ENCODE measurements at places on chromosomes 5 and 9.

DNA sequence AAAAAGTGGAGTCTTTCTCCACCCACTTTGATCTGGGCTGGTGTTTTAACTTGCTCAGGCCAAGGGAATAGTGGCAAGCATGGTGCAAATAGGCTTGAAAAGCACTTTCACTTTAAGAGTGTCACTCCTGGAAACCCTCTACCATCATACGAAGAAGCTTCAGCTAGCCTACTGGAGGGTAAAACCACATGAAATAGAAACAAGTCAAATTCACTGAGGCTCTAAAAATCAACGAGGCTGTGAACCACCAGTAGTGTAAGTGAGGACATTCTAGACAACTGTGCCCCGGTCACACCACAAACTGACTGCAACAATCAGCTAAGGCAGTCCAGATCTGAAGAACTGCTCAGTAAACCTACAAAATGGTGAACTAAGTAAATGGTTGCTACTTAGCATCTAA, 2366.3 kb upstream of the C9orf72 start:
- no peak for DNase-seq

DNA sequence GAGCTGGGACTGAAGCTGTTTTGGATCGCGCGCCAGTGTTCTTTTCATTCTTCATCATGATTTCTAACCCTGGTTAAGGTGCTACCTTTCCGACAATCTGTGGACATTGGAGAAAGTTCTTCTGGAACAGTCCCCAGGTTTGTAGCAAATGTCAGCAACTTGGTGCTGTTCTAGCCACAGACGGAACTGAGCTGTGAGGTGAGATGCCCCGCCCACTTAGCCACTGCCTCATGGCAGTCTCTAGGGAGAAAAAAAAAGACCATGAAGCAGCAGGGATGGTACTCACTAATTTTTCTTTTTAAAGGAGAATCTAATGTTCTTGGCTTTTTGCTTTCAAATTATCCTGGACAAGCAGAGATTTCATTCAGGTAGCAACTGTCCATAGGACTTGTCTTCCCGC, 72.1 kb upstream of the STK32A start:
- DNase-seq: no peak

DNA sequence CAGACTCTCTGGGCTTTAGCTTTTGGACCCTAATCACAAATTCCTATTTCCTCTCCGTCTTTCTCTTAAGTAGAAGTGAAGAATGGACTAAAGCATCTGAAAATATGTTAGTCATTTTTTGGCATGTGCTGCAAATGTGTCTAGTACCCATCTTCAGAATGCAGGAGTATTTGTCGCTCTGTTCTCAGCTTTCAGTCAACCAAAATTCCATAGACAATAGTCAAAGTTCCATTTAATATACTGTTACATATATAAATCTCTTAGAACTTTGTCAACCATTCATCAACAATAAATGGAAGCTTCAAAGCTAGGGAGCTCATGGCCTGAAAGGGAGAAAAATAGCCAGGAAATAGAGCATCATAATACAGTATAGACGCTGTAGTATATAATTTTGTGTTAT, 509.4 kb downstream of the BNC2 start:
- no peak for DNase-seq

GRCh38 chr9:91920630-91921350, 29.2 kb downstream of the ROR2 start:
- no peak for DNase-seq

DNA sequence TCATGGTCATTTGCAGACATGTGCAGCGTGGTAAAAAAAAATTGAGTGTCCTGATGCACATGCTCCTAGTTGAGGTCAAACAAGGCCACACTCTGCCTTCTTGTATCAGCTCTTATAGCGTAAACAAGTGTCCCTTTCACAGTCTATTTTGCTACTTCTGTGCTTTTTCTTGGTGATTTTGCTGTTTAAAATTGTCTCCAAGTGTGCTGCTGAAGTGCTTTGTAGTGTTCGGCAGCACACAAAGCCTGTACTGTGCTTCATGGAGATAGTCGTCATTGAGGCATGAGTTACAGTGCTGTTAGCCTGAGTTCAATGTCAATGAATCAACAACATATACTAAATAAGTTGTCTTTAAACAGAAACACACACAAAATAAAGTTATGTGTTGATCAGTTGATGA, 690.4 kb upstream of the MEF2C start:
- no peak for DNase-seq

- DNase-seq: no peak
Observed at GRCh38 chr5:151347369-151347768, at the start of gene SLC36A2. SLC36A2 (minus strand) TSS chr5:151347559; CDS start chr5:151347460, 99 bp downstream.

GRCh38 chr5:10753178-10753577, 7.9 kb downstream of the DAP start:
- DNase-seq: no peak

- no peak for DNase-seq
Observed at GRCh38 chr9:115743709-115744605, 409.6 kb upstream of the PAPPA start.

DNA sequence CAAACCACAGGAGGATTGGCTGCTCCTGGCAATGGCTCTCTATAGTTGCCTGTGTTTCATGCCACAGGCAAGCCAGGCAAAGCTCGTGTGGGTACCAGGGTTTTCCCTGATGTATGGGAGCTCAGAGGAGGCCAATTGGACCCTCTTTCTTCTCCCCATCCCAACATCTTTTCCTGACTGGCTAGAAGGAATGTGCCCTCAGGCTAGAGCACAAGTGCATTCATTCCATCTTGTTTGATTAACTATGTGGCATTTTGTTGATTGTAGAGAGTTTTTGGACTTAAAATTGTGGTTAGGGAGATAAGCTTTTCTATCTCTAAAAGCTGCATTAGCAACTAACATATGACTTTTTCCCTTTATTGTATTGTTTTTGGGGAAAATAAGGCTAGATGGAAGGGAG, 561.3 kb downstream of the PSAT1 start:
- no peak for DNase-seq

GRCh38 chr9:4799775-4800174, 7.0 kb downstream of the RCL1 start:
- no peak for DNase-seq

GRCh38 chr9:131263701-131264100, 12.6 kb downstream of the FAM78A start:
- no peak for DNase-seq
